HT-29 (cell line): ENCODE measurements at places on chromosomes 3 and 15.

GRCh38 chr3:157388976-157389375, 47.7 kb upstream of the PTX3 start:
- DNase-seq, result no peak

GRCh38 chr3:112119962-112120836, 12.8 kb downstream of the GCSAM start:
- DNase-seq, result no peak

DNA sequence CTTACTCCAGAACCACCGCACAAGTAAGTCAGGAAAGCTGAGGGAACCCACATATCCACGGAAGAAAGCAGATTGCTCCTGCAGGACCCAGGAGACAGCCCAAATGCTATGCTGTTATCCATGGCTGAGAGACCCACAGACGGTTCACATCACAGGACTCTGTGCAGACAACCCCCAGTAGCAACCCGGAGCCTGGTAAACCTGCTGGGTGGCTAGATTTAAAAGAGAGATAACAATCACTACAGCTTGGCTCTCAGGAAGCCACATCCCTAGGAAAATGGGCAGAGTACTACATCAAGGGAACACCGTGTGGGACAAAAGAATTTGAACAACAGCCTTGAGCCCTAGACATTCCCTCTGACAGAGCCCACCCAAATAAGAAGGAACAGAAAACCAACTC, 13.8 kb upstream of the TRIM42 start:
- DNase-seq, result peak; percentile 41

- DNase-seq, result no peak
Measured at GRCh38 chr3:39108200-39108710, 775 bp downstream of the TTC21A start.

DNA sequence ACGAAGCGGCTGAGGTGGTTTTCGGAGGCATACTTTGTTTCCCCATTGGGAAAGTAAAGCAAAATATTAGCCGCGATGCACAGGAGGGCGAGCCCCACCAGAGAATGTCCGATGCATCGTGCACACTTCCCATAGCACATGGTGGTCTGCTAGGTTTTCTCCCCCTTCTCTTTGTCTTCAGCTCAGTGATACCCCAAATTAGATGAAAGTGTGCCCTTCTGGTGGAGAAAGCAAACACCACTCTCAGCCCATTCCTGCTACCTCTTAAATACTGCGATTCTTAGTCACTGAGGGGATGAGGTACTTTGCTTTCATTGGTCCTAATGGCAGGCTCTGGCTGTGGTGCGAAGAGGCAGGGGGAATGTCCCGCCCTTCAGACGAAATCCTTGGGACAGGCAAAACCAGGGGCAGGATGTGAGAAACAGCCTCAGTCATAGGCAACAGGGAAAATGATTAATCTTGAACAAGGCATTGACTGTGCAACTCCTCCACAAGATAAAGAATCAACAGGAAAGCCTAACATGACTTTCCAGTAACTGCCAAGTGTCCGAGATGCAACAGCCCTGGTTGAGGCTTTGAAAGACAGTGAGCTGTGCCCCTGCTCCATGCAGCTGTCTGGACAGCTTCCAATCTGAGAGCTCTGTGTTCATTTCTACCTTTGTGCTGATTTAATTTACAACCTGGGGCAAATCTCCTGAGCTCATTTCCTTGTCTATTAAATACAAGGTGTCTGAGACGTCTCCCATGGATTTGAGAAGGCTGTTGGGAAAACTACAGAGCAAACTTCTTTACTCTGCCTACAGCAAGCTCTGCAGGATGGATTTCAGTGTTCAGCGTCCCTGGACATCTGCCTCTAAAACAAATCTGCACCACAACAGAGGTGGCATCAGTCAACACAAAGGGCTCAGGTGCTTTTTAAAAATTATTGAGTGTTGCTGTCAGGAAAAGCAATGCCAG, at the start of gene TM4SF1:
TM4SF1 (minus strand) TSS at position 242 of the 957 bp plus-strand sequence; CDS start at position 140, 102 bp downstream.
- peak; percentile 100 for DNase-seq

- no peak for DNase-seq
Measured at GRCh38 chr15:100922192-100923040, 3.3 kb downstream of the LRRK1 start.

- DNase-seq, result no peak
Measured at GRCh38 chr3:39130693-39131265, 22.6 kb downstream of the CSRNP1 start.

GRCh38 chr3:60393946-60394345, 857.3 kb downstream of the FHIT start:
- DNase-seq, result no peak

DNA sequence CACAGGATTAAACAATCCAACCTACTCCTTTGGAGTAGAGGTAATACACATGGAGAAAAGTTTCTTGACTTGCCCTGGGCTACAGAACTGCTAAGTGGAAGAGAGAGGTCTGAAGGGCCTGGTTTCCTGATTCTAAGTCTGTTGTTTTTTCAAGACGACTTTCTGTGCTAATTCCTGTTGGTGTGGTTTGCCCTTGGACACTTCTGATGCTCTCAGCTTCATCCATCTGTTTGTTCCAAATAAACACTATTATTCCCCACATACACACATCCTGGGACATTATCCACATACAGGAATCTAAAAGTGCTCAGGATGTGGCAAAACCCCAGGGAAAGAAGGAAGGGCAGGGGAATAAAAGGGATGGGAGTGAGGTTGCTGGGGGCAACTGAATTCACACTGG, 393.5 kb upstream of the TBL1XR1 start:
- DNase-seq, result no peak

DNA sequence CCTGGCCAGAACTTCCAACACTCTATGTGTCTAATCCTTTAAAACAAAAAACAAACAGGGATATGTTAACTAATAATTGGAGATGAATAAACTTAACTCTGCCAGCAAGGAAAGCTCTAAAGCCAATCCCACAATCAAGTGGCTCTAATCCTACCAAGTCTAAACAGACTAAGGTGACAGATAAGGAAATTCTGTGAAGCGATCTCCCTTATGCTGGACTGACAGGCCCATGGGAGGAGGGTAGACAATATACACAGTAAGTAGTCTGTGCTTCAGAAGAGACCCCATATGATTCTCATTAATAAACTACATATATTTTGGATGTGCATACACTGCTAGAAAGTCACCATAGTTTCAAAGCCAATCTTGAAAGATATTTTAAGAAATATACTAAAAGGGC, 10.1 kb downstream of the VPS13C start:
- DNase-seq, result no peak

DNA sequence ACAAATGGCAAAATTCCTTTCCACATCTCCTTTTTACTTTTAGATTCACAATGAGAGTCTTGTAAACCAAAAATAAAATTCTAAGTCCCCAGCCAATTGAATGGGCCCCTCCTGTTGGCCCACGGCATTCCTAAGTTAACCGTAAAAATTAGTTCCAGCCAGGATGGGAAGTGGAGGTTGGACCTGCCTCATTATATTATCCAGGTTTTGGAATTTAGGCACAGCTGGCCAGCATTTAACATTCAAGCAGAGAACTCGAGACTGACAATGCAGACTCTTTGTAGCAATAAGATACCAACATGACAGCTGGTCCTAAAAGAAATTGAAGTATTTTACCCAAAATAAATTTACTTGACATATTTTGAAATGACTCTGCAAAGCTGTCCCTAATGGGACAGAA, 321.0 kb upstream of the NAALADL2 start:
- DNase-seq, result no peak

GRCh38 chr3:101807888-101808287, 28.9 kb downstream of the NXPE3 start:
- DNase-seq, result no peak

DNA sequence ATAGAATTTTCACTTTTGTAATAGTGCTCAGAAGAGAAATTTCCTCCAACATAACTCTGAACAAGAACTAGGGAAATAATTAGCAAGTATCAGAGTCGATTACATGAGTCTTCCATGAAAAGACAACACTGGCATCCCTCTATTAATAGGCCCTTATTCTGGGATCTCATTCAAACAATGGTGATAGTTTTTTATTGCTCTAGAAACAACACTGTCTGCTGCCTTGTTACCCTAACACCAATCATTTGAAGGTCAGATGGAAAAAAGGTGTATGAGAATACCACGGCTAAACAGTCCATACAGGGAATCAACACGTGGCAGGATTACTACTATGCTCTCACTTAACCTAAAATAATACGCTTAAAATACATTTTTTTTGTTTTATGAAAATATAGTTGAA, 35.9 kb downstream of the GNB4 start:
- DNase-seq, result no peak

GRCh38 chr3:31188112-31188511, 293.7 kb upstream of the GADL1 start:
- DNase-seq, result no peak

GRCh38 chr3:177357352-177358090, 160.2 kb upstream of the TBL1XR1 start:
- peak; percentile 94 for DNase-seq

DNA sequence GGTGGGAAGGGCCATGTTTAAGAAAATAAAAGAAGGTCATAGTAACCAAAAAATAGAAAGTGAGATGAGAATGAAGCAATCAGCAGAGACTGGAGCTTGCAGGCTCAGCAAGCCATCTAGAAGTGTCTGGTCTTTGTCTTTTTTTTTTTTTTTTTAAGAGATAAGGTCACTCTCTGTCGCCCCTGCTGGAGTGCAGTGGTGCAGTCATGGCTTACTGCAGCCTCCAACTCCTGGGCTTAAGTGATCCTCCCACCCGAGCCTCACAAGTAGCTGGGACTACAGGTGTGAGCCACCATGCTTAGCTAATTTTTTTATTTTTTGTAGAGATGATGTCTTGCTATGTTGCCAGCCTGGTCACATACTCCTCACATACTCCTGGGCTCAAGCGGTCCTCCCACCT, 36.2 kb downstream of the GXYLT2 start:
- DNase-seq, result no peak

GRCh38 chr3:32457971-32458471, 44.6 kb downstream of the CMTM6 start:
- no peak for DNase-seq

- no peak for DNase-seq
Measured at GRCh38 chr3:192106543-192106942, 620.8 kb downstream of the FGF12 start.

- DNase-seq, result no peak
Measured at GRCh38 chr3:138234401-138235179, 47.5 kb downstream of the ARMC8 start.

DNA sequence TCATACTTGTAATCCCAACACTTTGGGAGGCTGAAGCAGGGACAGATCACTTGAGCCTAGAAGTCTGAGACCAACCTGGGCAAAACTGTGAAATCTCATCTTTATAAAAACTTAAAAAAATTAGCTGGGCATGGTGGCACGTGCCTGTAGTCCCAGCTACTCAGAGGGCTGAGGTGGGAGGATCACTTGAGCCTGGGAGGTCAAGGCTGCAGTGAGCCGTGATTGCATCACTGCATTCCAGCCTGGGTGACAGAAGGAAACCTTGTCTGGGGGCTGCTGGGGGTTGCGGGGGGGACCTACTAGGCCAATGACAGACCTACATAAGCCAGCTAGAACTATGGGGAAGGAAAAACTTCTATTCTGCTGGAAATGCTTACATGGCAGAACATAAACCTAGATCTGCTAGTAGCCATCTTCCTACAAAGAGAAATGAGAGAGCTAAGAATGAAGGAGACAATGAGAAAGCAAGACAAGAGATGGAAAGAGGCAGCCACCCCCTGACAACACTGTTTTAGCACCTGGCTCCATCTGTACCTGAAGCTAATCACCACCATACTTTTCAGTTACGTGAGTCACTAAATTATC, 23.9 kb downstream of the FOXP1 start:
- DNase-seq, result no peak

GRCh38 chr15:68726246-68726645, 94.4 kb downstream of the ANP32A start:
- DNase-seq, result no peak

GRCh38 chr3:117193390-117193789, 483.8 kb downstream of the TUSC7 start:
- peak; percentile 16 for DNase-seq

DNA sequence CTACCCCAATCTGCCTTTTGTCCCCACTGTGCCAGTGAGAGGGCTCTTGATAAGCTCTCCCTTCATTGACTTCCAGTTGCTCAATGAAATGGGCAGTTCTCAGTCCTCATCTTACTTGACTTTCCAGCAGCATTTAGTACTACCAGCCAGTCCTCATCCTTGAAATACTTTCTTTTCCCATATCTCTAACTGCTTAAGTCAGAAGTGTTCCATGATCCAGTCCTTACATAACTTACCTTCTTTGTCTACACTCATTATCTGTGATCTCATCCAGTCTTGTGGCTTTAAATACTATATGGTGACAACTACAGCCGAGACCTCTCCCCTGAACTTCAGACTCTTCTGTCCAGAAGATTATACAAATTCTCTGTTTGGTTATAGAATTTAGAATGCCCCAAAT, 28.7 kb downstream of the RARRES1 start:
- no peak for DNase-seq

GRCh38 chr3:71099997-71100719, 483.4 kb downstream of the FOXP1 start:
- DNase-seq, result no peak

GRCh38 chr3:70943886-70944285, 631.4 kb upstream of the MDFIC2 start:
- no peak for DNase-seq

GRCh38 chr15:84819291-84819768, 2.2 kb downstream of the ALPK3 start:
- DNase-seq, result peak; percentile 32
